ENCODE measurements at places on chromosomes 16 and 17. TPM values are rescaled to one million over a fixed set of nuclear protein-coding genes. Genes with fewer than 3 reads are reported as not detected.

Gene CCL15
- 5.9 TPM for polyA plus RNA-seq

Gene TEKT5
- polyA plus RNA-seq, result 0.51 TPM

DNA sequence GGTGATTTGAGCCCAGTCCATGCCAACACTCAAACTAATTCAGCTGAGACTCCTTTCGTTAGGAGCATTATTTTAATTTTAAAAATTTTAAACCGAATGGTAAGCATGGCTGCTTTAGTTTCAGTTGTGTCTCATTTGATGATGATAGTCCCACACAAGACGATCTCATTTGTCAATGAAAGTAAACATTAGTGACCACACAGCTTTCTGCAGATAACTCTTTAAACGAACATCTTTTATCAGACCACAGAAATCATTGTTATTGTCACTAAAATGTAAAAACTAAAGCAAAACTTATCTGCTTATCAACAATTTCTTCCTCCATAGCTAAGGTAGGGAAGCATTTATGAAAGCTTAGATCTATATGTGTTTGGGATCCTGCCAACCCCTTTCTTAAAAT lies 382.2 kb downstream of the ZFHX3 start:
- no peak for DNase-seq

GRCh38 chr16:15946257-15947044 lies 3.0 kb upstream of the ABCC1 start:
- DNase-seq, result no peak

Gene ZC3H7A
- 93.3 TPM for polyA plus RNA-seq

DNA sequence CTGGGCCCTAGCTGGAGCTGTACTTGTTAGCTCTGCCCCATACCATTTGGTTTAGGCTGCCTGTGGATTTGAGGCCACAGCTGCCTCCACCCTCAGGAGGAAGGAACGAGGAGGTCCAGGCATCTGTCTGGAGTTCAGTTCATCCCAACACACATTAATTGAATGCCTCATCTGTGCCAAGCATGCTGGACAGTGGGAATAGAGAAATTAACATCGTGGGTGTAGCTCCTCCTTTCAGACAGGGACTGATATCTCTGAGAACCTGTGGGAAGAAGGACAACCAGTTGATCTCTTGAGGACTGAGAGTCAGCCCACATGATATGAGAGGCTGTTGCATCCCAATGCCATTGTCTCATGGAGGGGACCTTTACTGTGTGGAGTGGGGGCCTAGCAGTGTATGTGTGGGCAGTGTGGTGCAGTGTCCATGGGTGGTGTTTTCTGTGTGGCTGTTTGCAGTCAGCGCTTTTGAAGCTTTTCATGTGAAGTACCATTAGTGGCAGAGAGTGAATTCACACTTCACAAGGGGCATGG lies 29.4 kb upstream of the DDX52 start:
- DNase-seq, result no peak

Gene NR1D1
- 4.7 TPM for polyA plus RNA-seq

GRCh38 chr16:89493776-89494175 lies 3.4 kb upstream of the ANKRD11 start:
- no peak for DNase-seq

GRCh38 chr16:2054543-2055245 lies 6.9 kb downstream of the TSC2 start:
- no peak for DNase-seq

Gene HSDL1
- polyA plus RNA-seq, result 47.8 TPM

GRCh38 chr16:27333549-27333948 lies 19.8 kb downstream of the IL4R start:
- no peak for DNase-seq

- DNase-seq, result no peak
Observed at GRCh38 chr16:86391984-86392383, 118.3 kb upstream of the FOXF1 start.

- DNase-seq, result no peak
Observed at GRCh38 chr16:79170555-79171246, 429.8 kb downstream of the MAF start.

DNA sequence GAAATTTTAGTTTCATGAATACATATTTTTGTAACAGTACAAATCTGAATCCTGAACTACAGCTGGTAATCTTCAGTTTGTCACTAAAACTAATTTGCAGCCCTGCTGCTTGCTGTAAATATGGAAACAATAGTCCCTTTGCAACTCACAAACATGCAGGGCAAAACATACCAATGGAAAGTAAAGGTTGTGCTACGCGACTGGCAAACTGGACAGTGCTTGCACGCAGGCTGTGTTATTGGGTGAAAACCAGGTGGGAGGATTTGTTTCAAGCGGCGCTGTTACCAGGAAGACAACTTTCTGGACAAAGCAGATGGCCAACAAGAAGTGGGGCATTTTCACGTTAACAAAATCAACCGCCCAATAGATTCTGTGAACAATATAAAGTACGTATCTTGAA lies 93.5 kb downstream of the CDYL2 start:
- DNase-seq, result no peak

- no peak for DNase-seq
Observed at GRCh38 chr16:59880611-59881010, 1146.5 kb upstream of the GOT2 start.

GRCh38 chr16:20323591-20324117 lies 3.7 kb downstream of the GP2 start:
- no peak for DNase-seq

GRCh38 chr16:1634541-1634940 lies 22.4 kb downstream of the CRAMP1 start:
- DNase-seq, result no peak

DNA sequence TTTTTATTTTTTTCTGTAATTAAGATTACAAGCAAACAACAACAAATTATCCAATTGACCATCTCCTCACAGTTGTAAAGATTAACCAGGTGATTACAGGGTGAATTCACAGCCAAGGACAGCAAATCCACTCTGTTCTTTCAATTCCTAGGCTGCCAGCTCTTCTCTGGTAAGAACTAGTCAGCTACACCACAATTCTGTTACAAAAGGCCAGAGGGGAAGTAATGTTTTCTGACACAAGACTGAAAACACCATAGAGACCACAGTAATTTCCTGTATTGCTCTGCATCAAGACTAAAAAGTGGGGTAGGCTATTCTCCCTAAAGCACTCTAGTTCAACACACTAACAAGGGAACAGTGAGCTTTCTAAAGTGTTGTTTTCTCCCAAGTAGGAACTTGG lies 10.6 kb downstream of the CA10 start:
- no peak for DNase-seq

DNA sequence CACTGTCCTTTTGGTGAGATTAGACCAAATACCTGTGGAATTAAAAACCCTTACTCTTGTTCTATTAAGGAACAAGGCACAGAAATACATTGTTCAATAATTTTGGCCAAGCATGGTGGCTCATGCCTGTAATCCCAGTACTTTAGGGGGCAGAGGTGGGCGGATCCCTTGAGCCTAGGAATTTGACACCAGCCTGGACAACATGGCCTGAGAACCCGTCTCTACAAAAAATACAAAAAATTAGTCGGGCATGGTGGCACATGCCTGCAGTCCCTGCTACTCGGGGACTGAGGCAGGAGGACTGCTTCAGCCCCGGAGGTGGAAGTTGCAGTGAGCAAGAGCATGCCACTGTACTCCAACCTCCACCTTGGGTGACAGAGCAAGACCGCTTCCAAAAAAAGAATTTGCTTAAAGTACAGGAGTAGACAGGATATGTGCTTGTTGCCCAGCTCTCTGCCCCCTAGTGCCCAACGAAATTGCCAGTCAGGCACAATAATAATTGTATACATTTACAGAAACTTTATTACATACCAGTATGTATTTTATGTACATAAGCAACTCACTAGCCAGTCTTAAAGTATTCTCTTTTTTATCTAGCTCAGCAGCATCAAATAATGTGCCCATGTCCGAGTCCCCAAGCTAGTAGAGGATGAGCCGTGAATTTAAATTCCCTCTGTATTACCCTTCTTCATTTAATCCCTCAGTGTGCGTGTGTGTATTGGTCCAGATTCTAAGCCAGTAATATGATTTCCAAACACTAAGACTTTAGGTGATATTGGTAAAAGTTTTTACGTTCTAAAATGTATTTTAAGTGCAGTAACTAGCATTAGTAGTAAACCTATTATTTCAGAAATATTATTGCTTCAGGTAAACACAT lies 1.4 kb downstream of the THUMPD1 start:
- DNase-seq, result no peak

GRCh38 chr17:12230481-12231354 lies 210.0 kb downstream of the MAP2K4 start:
- DNase-seq, result peak; percentile 52

DNA sequence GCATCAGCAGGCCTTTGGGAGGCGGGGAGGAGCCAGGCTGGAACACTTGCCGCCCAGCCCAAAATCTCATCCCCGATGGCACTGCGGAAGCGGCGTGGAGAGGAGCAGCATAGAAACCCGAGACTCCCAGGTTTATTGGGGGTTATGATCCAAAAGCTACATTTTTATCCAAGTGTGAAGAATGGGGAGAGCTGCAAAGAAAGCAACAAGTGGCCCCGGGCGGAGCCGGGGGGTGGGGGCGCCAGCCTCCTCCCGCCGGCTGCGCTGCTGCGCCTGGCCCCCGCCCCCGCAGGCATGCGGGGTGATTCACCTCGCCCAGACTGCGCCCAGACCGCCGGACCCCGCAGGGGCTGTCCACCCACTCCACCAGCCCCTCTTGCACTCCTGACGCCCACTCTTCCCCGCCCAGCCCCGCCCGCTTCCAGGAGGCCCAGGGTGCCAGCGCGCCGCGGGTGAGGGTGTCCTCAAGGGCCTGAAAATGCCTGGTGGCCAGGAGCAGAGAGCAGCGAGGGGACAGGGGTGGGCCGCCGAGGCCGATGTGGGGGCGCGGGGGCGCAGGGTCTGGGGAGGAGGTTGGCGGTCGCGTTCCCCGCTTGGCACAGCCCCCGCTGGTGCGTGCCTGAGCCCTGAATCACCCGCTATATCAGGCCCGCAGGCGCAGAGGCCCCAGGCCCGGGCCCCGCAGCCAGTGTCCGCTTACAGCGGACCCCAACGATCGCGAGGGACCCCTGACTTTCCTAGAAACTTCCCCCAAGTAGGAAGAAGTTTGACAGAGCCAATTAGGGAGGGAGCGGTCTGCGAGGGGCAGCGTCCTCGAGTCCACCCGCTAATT lies 1.3 kb downstream of the CAVIN1 start:
- no peak for DNase-seq

- no peak for DNase-seq
Observed at GRCh38 chr17:6402258-6402657, 32.7 kb downstream of the AIPL1 start.

- no peak for DNase-seq
Observed at GRCh38 chr17:2946144-2946543, 117.3 kb downstream of the OR1D5 start.

GRCh38 chr16:73108195-73108963 lies 60.5 kb upstream of the ZFHX3 start:
- DNase-seq, result no peak

DNA sequence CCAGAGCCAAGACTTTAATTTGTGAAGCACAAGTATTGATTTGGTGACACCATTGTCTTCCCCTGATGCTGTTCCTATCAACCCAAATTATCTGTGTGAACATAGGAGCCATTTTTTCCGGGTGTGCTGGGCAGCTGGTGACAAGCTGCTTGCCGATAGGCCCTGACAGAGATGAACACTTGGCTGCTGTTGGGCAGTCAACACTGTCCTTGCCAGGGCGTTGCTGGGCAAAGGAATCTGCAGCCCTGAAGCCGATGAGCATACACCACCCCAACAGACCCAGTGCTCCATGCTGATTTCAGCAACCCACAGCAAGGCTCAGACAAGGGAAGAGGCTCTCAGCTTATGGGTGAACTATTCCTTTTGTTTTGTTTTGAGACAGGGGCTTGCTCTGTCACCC lies 105.4 kb downstream of the YPEL2 start:
- DNase-seq, result no peak

Gene MED9
- polyA plus RNA-seq, result 20.9 TPM

GRCh38 chr17:6508519-6509030 lies 47.8 kb downstream of the PITPNM3 start:
- DNase-seq, result no peak

DNA sequence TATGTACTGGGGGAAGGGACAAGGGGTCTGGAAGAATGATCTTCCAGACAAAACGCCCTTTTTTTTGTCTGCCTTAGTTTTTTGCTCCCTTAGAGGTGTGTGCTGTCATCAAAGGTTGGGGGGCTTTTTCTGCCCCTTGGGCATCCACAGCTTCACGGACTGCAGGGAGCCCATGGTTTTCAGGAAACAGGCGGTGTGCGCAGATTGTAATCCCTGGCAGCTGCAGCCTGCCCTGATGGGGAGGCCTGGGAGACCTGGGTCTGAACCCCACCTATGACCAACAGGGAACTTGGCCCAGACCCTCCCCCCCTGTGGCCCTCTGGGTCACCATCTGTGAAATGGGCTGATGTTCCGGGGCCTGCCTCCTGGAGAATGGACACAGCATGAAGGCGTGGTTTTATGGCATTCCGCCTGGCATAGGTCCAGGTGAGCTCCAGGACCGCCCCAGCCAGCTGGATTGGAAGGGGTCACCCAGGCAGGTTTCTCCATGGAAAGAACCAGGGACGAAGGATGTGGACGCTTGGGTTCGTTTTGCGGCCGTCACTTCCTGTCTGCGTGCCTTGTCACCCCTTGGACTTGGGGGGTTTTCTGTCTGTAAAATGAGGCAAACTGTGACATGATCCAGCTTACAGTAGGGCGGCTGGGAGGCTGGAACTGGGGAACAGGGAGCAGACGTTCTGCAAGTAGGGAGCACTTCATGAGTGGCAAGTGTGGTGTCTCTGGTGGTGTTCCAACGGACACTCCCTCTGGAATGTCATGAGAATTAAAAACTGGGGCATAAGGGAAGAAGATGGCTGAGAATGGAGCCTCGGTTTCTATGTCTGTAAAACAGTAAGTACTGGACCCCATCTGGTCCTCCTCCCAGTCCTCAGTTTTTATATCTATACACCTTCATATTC lies 1.5 kb downstream of the CPNE2 start:
- DNase-seq, result no peak

DNA sequence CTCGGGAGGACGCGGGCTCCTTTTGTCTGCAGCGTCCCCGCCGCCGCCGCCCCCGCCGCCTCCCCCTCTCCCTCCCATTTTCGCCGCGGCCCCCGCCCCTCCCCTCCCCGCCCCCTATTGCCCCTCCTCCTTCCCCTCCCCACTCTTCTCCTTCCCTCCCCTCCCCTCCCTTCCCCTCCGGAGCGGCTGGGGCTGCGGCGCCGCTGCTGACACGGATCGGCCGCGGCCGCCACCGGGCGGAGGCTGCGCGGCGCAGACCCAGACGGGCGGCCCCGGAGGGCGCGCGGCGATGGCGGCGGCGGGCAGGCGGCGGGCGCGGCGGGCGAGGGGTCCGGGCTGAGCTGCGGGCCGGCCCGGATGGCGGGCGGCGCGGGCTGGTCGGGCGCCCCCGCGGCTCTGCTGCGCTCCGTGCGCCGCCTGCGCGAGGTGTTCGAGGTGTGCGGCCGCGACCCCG lies at the start of gene RAB11FIP4:
TSS of gene RAB11FIP4 (plus strand) at position 180 of the 454 bp plus-strand sequence. CDS start at position 358, 178 bp downstream.
- DNase-seq, result no peak

Gene TMC8
- 3.1 TPM for polyA plus RNA-seq

GRCh38 chr17:34199932-34200534 lies 55.1 kb upstream of the CCL2 start:
- DNase-seq, result peak; percentile 45

GRCh38 chr17:36460265-36460937 lies 26.1 kb upstream of the ZNHIT3 start:
- DNase-seq, result no peak

Gene SLC52A1
- polyA plus RNA-seq, result 0.21 TPM

- DNase-seq, result no peak
Observed at GRCh38 chr17:14762736-14763479, 462.0 kb downstream of the HS3ST3B1 start.

Gene CENPV
- 62.4 TPM for polyA plus RNA-seq

All from left renal cortex interstitium (tissue), 4 donors.